NCI-H1092 treated with DMSO at 0.1 percent for 48 hours (cell line): ENCODE measurements at places on chromosomes 5 and 9.
A peak's percentile ranks its signal among the peaks of the same experiment; 100 is the strongest.

- DNase-seq, result no peak
These were observed 732 bp downstream of the PBX3 start for GRCh38 chr9:125747765-125748445.

GRCh38 chr5:72108202-72109061 is 1.2 kb downstream of the MAP1B start:
- DNase-seq, result peak; percentile 55

GRCh38 chr5:154749491-154749890 is 5.7 kb upstream of the LARP1 start:
- no peak for DNase-seq

DNA sequence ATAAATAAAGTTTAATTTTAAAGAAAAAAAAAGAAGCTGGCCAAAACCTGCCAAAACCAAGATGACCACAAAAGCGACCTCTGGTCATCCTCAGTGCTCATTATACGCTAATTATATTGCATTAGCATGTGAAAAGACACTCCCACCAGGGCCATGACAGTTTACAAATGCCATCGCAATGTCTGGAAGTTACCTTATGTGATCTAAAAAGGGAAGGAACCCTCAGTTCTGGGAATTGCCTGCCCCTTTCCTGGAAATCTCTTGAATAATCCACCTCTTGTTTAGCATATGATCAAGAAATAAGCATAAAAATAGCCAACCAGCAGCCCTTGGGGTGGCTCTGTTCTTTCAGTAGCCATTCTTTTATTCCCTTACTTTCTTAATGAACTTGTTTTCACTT is 178.3 kb upstream of the MAP1B start:
- no peak for DNase-seq

- no peak for DNase-seq
These were observed 28.5 kb upstream of the CDK5RAP2 start for GRCh38 chr9:120608421-120608820.

DNA sequence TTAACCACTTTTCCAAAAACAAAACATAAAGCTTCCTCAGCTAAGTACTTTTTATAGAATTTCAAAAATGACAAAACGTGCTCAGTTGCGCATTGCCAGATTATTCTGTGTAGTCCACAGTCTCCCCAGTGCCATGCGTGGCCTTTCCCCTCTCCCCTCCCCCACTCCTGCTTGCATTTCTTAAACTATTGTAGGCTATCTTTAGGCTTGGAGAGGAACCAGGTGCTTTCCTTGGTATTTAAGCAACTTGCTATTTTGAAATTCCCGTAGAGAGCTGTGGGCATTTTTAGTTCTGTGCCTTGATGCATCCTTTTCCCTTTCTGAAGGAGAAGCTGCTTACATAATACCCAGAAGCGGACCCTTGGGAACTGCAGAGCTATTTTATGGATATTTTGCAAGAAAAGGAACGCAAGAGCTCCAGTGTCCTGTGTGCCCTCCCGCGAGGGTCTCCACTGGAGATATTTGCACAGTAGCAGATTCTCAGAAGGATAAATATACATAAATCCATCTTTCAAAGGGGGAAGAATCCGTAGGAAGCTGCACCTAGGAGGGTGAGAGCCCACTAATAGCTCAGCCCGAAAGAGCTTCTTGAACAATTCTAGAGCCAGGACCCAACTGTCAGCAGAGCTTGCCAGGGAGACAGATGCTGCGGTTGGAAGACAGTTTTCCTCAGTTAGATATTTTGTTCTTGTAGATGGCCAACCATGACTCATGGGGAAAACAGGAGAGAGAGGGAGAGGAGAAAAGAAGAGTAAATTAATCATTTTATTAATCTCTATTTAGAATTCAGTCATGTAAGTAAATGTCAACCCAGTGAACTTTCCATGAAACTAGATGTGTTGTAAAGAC is 1298.3 kb upstream of the WWC1 start:
- DNase-seq, result no peak

DNA sequence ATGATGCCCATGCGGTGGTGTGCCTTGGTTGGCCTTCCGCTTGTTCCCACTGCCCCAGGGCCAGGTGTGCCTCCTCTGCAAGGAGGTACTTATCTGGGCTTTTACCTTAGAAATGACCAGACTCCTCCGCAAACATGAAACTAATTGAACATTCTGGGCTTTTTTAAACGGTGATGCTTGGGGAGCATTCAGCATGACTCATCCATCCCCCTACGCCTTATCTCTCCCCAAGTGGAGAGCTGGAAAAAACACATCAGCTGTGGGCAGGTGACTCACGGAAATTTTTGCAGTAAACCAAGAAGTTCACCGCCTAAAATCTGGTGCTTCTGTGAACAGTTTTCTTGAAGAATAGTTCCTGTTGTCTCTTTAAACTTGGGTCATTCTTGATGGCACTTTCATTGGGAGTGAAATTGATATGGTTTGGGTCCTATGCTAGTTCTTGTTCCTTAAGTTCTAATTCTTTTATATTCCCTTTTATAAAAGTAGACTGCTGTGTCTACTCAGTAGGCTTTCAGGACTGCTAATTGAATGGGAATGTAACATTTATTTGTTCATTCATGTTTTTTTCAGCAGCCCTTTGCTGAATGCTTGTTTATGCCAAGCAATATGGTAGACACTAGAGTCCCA is 39.6 kb downstream of the SFXN1 start:
- no peak for DNase-seq

- no peak for DNase-seq
These were observed 12.9 kb downstream of the PLPP1 start for GRCh38 chr5:55521881-55522280.

DNA sequence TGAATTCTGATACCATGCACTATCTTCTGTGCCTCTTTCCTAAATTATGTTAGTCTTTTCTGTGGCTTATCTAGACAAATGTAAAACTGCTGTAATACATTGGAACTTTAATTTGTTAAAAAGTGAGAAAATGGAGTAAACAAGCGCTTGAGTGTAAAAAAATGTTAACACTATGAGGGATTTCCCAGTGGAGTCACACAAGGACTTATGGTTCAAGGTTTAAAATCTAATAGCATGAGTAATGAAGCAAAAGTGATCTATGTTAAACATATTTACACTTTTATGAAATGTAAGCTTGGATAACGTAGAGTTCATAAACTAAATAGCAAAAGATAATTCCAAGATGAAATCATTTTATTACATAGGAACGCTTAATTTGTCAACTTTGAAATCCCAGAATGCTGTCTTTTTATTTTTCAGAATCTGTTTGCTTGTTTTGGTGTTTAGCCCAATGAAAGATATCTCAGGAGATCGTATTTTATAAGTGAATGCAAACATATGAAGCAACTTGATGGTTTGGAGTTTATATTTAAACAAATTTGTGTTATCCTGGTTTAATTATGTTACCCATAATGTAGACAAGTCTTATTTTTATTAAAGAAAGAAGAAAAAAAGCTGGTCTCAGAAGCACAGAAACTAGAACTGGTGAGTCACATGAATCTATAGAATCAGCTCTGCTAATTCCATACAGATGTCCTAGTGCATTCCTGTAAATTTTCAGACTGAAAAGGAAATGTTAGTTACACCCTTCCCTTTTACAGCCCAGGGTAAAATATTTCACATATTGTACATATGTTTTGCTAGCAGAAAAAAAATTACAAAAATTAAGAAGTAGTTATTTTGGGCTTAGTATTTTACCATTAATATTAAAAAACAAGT is 34.2 kb upstream of the FBN2 start:
- DNase-seq, result no peak

DNA sequence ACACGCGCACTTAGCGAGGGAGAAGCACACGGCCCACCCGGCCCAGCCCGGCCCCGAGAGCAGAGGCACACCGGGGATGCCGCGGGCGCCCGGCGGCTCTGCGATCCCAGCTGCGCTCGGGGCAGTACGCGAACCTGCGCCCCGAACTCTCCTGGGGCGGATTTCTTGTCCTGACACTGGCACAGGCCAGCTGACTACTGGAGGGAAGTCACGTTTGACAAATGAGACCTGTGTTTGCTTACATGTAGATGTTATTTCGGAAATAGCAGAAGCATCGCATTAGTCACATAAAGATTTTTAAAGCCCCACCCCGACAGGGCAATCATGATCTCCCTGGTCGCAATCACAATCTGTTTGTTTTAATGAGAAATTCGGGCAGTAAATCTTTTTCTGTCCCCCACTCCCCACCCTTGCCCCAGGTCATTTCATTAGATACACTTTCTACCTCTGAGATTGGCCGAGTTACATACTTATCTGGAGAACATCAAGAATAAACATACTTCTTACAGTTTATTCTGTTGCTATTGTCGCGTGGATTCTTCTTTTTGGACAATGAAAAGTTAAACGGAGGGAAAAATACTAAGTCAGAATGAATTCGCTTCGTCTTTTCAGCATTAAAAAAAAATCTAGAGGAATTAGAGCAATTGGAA is 518.9 kb downstream of the CTNND2 start:
- no peak for DNase-seq

GRCh38 chr5:148452499-148453193 is 68.9 kb downstream of the FBXO38 start:
- no peak for DNase-seq
